ENCODE measurements at places on chromosomes 3 and 15.

GRCh38 chr3:148999806-149000205, 8.5 kb downstream of the GYG1 start:
- DNase-seq, result no peak

DNA sequence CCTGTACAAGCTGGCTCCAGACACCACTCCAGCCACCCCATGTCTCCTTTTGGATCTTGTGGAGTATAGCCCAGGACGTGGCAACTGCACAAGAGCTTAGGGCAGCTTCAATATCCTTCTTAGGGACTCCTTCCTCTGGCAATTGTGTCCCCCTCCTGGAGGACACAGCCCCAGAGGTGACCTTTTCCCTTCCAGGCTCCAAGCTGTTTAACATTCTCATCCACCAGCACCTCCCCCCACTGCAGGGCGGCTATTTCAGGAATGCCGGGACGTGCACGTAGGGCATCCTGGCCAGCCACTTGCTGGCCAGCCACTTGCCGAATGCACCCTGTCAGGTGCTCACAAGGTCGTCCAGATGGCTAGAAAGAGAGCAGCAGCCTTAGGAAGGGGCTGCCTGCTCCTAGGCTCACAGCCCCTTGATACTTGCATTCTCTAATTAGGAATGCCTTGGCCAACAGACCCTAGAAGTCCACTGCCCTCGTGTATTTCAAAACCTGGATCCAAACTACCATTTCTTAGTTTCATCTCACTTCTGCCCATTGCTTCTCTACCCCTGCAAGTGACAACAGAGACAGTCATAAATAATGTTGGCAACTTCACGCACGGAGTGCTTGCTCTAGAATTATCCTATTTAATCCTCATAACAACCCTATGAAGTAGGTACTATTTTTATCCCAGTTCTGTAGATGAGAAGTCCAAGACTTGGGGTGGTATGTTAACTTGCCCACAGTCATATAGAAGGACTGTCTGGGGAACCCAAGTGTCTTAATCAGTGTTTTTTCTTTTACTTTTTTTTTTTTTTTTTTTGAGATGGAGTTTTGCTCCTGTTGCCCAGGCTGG, 24.5 kb upstream of the IDH2 start:
- DNase-seq, result no peak

DNA sequence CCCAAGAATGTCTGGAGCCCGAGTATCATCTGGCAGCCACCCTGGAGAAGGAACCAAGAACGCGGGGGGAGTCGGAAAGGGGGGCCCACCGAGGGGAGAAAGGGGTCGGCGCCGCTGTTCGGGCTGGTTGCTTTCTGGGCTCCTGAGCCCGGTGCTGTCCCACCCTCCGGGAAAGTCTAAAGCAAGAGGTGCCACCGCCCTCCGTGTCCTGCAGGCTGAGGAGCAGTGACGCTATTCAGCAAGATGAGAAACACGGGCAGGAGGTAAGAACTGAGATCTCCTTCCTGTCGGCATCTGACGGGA, 234.8 kb downstream of the XXYLT1 start:
- no peak for DNase-seq

DNA sequence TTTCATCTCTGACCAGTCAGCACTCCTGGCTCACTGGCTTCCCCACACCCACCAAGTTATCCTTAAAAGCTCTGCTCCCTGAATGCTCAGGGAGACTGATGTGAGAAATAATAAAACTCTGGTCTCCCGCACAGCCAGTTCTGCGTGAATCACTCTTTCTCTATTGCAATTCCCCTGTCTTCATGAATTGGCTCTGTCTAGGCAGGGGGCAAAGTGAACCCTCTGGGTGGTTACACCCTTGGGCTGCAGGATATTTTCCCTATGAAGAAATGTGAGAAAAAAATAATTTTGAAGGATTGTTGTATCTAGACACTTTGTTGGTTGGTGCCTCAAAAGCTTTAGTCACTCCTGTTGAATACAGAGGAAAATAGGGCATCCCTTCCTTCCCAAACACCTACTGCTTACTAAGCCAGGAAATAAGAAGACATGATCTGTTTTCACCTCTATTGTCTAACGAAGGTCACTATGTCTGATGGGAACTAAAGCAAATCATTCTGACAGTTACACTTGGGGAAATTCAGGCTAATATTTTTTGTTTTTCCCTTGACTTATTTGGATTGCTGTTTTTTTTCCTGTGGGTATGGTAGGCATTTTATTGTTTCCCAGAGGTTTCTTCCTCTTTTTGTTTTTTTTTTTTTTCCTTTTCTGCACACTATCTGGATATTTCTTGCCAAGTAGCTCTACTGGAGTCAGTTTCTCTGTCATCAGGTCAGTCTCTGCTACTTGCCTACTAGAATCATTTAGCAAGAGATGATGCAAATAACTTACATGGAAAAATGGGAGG, 15.3 kb upstream of the TNFSF10 start:
- no peak for DNase-seq

- DNase-seq, result no peak
Observed at GRCh38 chr3:46559091-46559704, 6.9 kb downstream of the LRRC2 start.

GRCh38 chr15:81199031-81199779, 2.5 kb downstream of the IL16 start:
- DNase-seq, result no peak

DNA sequence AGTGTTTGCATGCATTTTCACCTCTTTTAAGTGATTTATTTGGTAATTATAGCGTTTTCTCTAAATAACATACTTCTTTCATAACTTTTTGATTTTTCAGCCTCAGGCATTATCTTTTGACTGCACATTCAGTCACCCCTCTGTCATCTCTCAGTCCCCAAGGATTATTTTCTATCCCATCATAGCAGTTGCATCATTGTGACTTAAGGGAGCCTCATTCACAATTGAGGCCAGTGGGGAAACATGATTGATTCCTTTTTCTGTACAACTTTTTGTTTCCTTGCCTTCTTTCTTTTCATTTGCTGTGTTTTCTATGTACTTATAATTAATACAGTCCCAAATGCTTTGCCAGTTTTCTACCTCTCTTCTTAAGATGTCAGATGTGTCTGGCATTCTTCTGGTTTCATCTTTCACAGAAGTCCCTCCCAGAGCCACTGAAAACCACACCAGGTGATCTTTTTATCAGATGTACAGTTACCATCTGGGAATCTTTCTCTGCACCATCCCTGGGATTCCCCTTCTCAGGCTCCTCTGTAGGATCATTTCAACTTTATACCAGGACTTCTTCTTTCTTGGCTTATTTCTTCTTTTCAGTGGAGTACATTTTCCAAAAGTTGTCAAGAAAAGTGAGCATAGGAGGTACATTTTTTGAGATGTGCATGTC, 151.4 kb downstream of the RAP2B start:
- DNase-seq, result no peak

GRCh38 chr15:62165793-62166375, 799 bp upstream of the C2CD4B start:
- DNase-seq, result no peak

DNA sequence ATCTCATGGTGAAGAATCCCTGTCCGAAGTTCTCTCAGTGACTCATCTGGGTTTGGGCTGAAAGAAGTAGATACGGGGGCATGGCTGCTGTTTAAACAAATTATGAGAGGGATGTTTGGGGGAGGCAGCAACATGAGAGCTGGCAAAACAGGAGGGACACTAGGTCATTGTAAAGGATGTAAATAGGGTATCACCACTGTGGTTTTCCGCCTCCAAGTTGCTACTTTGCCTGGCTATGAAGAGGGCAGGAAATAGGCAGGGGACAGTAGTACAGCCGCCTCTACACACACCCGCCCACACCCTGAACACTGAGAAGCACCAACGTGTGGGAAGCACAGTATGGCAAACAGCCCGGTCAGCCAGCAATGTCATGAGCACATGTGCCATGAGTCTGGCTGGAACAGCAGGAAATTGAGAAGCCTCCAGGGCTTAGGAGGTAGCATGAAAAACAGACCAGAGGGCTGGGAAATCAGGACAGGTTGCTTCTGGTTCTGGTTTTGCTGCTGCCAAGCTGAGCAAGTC, 17.1 kb downstream of the HEXA start:
- no peak for DNase-seq

GRCh38 chr3:4162096-4162495, 141.1 kb upstream of the SETMAR start:
- DNase-seq, result no peak

GRCh38 chr15:84081391-84082168, 154.0 kb upstream of the GOLGA6L4 start:
- no peak for DNase-seq

GRCh38 chr15:96102631-96103030, 227.9 kb upstream of the NR2F2 start:
- no peak for DNase-seq

DNA sequence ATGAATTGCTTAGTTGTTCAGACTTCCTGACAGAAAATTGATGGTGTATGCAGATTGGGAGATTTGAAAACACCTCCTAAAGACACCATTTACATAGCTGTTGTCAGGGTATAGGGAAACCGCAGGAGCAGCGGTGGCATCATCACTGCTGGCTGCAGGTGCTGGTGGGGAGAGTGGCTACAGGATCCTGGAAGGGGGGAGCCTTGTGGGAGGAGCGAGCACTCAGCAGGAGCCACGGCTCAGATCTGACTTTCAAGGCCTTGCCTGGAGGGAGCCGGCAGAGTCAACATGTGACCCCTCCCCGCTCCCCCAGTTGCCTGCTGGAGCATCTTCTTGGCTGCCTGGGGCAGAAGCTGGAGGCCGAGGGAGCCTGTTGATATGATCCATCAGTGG, 26.1 kb downstream of the EDEM1 start:
- DNase-seq, result no peak

- DNase-seq, result no peak
Observed at GRCh38 chr15:72787526-72787925, 4.0 kb upstream of the ADPGK start.

DNA sequence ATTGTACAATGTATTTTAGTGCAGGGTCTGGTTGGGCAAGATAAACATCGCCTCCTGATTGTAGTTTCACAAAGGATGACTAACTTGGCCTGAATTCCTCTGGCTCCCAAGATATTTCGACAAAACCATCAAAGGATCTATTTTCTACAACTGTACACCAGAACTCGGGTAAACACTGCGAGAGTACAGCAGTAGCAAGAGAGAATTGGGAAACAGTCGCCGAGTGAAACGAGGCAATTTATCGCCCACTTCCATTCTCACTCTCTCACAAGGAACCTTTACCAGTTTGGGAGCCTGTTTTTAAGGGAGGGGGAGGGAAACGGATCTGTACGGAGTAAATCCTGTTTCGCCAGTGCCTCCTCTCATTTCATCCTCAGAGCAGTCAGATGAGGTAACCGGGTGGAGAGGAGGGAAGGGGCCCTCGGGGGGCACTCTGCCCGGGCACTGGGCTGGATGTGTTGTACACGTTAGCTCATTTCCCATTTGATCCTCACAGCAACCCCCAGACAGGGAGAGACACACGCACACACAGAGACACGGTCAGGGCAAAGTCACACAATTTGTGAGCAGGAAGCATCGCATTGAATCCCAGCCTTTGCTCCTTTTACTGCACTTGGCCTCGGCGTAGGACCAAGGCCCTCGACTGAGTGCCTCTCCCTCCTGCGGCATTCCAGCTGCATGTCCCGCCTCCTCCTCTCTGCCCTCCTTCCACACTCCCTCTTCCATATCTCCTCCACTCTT, 120.1 kb downstream of the LIPC start:
- DNase-seq, result no peak

DNA sequence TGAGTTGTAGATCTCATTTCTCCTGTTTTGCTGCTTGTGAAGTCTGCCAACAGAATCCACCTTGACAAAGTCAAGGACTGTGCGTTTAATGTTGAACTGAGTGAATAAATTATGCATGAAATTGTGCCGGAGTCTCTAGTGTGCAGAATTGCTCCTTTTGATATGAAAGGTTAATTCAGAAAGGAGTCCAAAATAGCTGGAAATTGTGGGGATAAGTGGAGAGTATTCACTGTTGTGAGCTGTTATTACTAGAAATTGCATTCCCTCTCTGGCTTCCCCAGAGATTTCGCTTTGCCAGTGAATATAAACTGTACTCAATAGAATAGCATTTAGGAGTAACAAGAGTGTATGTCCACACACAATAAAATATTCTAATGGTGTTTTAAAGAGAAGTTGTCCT, 43.1 kb downstream of the SAMMSON start:
- DNase-seq, result no peak

- no peak for DNase-seq
Observed at GRCh38 chr15:83533410-83533962, 86.3 kb downstream of the SH3GL3 start.

GRCh38 chr3:63969876-63970275, 53.4 kb downstream of the PSMD6 start:
- no peak for DNase-seq

DNA sequence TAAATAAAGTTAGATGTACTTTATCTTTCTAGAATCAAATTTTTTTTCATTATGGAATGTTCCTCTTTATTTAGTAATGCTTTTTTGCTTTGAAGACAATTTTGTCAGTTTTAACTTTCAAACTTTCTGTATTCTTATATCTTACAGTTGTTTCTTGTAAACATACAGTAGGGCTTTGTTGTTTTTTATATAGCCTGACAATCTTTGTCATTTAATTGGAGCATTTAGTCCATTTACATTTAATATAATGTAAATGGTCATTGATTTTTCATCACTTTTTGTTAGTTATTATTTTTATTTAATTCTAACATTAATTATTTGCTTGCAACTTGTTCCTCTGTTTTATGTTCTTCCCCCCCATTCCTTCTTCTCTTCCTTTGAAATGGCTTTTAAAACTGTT, 55.4 kb upstream of the RNU6-1 start:
- no peak for DNase-seq

- peak; percentile 87 for DNase-seq
Observed at GRCh38 chr3:62562017-62562416, 188.7 kb upstream of the FEZF2 start.

GRCh38 chr3:149224736-149225594, 3.3 kb upstream of the CP start:
- peak; percentile 69 for DNase-seq

DNA sequence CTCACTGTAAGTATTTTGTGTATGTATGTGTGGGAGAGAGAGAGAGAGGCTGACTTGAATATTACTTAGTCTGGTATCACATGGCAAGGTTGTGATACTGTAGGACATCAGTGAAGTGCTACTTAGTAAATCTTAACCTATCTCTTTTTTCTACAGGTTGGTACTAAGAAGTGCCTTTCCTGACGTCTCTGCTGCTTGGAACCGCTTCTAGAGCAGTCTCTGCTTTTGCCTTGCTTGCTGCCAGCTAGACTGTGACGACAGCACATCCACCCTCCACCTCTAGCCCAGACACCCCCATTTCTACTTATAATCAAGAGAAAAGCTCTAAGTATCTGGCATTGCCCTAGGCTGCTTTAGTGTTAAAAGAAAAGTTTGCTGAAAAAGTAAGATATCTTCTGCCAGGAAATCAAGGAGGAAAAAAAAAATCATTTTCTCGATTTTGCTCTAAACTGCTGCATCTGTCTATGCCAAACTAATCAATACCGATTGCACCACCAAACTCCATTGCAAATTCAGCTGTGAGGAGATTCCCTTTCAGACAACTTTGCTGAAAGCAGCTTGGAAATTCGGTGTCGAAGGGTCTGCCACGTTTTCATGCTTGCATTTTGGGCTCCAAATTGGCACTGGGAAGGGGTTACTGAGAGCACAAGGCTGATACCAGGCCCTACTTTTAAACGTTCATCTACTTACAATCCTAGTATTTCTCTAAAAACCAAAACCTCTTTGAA, 30.7 kb downstream of the MBNL1 start:
- no peak for DNase-seq

GRCh38 chr15:47340571-47340920, 376.8 kb upstream of the SEMA6D start:
- DNase-seq, result no peak

GRCh38 chr15:82106679-82107078, 60.9 kb upstream of the MEX3B start:
- no peak for DNase-seq

Data from glomerular endothelial cell (primary cell).